Activated CD4-positive, alpha-beta T cell treated with anti-CD3 and anti-CD28 coated beads, Interleukin-2, amount 10 ng/mL, durations not matched to agents 24 days and 14 days (primary cell): ENCODE measurements at places on chromosomes 5 and 9. TPM values are rescaled to one million over a fixed set of nuclear protein-coding genes. Genes with fewer than 3 reads are reported as not detected.

DNA sequence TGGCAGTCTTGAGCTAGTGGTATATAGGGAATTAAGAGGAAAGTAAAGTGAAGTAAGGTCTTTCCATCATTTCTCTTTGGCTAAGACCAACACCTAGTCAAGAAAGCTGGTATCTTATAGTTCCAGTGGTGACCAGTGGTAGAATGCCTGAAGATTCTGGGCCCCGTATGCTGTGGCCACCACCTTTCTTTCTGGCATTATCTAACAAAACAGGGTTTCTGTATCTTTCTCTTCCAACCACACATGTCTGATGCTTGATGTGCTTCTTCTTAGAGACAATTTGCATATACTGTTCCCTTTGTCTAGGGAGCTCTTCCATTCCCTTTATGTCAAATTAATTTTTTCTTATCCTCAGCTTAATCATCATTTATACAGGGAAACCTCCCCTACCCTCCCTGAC, 109.9 kb upstream of the SSBP2 start:
- DNase-seq: no peak
- no peaks in the 10 kb centered on the region for H3K36me3 ChIP-seq
- H3K4me1 ChIP-seq: peaks cover 4% of the 10 kb centered on the region
- H3K27me3 ChIP-seq: peaks cover 6% of the 10 kb centered on the region
- H3K27ac ChIP-seq: no peak overlapping the region
- H3K4me3 ChIP-seq: no peak overlapping the region

- DNase-seq: no peak
- no peak overlapping the region for H3K27ac ChIP-seq
- H3K27me3 ChIP-seq: peaks cover 2% of the 10 kb centered on the region
- no peak overlapping the region for H3K4me3 ChIP-seq
- H3K36me3 ChIP-seq: no peaks in the 10 kb centered on the region
Observed at GRCh38 chr5:35285011-35285410, 54.7 kb upstream of the PRLR start.

DNA sequence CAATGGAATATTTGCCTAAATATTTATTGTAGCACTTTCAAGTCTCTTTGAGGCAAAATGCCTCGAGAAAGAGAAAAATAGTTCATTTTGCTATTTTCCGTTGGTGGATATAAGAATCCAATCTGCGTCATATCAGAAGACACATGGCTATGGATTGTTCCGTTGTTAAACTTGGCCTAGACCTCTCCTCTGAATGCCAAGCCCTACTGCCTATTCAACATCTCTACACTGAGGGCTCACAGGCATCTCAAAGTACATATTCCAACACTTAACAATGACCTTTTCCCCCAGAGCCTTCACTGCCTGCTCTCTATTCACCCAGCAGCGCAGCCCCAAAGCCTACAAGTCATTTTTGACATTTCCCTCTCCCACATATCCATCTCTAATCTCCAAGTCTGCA, 350.1 kb downstream of the GLIS3 start:
- no peak overlapping the region for H3K4me3 ChIP-seq
- no peak overlapping the region for H3K27ac ChIP-seq
- DNase-seq: no peak
- H3K27me3 ChIP-seq: no peaks in the 10 kb centered on the region

DNA sequence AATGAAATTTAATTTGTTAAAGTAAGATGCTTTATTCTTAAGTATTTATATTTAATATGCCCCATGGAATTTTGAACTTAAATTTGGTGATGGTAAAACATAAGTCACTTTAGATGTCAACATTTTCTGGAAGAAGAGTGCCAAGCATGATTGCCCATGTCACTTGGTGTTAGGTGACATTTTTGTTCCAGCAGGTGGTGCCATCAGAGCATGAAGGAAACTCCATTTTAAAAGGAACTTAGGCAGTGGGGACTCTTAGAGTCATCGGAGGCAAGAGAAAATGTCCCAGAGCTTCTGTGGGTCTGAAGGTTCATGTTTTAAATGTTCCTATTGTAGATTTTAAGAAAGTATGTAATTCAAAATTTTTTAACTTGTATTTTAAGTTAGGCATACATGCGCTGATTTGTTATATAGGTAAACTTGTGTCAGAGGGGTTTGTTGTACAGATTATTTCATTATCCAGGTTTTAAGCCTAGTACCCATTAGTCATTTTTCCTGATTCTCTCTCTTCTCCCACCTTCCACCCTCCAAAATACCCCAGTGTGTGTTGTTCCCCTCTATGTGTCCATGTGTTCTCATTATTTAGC, 789.3 kb downstream of the SEMA5A start:
- no peak overlapping the region for H3K4me3 ChIP-seq
- DNase-seq: no peak
- no peak overlapping the region for H3K27ac ChIP-seq
- no peaks in the 10 kb centered on the region for H3K36me3 ChIP-seq
- H3K4me1 ChIP-seq: no peaks in the 10 kb centered on the region

DNA sequence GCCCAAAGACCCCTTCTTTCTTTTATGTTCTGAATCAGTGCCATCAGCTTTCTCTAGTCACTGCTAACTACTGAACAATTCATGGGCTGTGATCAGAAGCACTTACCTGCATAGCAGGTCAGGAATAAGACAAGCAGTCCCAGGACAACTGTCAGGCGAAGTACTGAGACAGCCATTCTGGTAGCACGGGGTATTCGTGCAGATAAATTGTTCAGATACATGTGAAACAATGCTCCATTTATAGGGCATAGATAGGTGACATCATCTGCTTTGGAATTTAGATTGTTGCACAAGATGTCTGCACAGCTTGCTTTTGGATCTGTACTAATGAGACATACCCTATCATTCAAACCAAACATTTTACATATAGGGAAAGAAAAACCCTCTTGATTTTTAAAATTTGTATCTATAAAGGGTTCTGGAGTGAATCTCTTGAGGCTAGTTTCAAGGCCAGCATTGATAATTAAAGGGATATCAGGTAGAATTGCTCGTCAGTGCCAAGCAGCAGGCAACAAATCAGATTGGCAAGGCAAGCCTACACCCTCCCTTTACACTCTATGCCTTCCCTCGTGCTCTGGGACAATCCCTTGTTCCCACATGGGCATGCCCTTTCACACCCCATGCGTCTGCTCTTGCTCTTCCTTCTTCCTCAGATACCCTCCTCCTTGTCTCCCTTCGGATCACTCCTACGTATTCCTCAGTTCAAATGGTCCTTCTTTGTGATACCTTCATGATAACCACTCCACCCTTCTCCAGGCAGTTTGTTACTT, at the start of gene C5orf46:
Gene C5orf46 (minus strand): TSS at position 213 of the 770 bp plus-strand sequence. CDS start 37 bp downstream, at position 176.
- no peaks in the 10 kb centered on the region for H3K4me1 ChIP-seq
- H3K36me3 ChIP-seq: no peaks in the 10 kb centered on the region
- no peak within 1 kb of the TSS for H3K4me3 ChIP-seq
- H3K27me3 ChIP-seq: no peaks in the 10 kb centered on the region
- H3K27ac ChIP-seq: no peak within 1 kb of the TSS

DNA sequence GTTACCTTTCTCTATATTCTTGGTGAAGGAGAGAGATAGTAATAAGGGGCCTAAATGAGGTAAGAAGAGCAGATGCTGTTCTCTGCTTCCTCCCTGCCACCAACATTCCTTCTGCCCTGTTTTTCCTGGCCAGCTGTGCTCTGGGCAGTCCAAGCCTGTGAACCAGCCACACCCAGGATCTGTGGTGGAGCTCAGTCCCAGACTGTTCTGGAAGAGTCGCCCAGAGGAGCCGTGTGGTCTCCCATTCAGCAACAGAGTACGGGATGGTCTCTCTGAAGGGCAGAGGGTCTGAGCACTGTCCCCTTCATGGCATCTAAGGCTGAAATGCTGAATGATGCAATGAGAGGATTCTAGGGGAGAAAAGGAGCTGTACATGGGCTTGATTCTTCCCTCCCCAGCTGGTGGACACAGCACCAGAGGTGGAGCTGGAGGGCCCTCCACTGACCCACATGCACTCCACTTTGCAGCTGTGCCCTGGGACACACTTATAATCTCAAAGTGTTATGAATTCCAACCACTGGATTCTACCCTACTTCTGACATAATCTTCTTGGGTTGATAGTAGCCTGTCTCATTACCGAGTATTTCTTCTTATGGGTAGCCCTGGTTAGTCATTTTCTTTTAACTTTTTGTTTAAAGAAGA, 70.8 kb upstream of the RPS23 start:
- no peak overlapping the region for H3K27ac ChIP-seq
- H3K4me1 ChIP-seq: peaks cover 37% of the 10 kb centered on the region
- H3K4me3 ChIP-seq: no peak overlapping the region
- H3K36me3 ChIP-seq: peaks cover 1% of the 10 kb centered on the region

- no peak overlapping the region for H3K27ac ChIP-seq
- H3K4me1 ChIP-seq: no peaks in the 10 kb centered on the region
- no peak overlapping the region for H3K4me3 ChIP-seq
Observed at GRCh38 chr9:123609844-123610243, 253.8 kb downstream of the CRB2 start.

DNA sequence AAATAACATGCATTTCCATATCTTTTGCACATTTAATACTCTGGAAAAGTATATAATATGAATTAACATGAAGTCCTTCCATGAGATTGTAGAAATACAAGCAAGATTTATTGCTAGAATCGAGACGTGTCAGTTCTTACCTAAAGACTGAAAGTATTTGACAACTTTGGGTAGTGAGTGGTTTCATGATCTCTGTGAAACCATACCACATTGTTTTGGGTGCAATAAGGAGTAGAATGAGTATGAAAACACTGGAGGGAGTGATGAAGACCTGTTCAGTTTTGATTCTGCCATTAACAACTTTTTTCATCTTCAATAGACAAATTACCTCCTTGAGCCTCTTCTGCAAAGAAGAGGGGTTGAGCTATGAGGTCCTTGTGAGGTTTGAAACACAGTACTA, 133.7 kb downstream of the NUDT12 start:
- DNase-seq: no peak
- no peaks in the 10 kb centered on the region for H3K36me3 ChIP-seq
- no peak overlapping the region for H3K27ac ChIP-seq
- peaks cover 8% of the 10 kb centered on the region for H3K27me3 ChIP-seq
- H3K4me3 ChIP-seq: no peak overlapping the region

DNA sequence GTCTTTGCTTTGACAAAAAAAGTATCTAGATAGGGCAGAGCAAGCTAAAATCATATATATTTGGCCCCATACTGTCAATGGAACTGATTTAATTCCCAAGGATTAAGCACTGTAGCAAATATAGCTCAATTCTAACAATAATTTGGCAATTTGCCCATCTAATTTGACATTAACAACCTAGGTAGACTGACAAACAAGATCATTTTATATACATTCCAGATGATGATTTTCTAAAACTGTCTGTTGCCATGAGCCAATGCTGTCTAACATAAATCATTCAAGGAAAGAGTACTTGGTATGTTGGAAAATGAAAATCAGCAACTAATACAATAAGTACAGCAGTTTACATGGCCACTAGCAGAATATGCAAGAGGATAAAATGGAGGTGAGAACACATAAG, 32.1 kb downstream of the MCTP1 start:
- DNase-seq: no peak
- H3K4me3 ChIP-seq: no peak overlapping the region
- H3K36me3 ChIP-seq: no peaks in the 10 kb centered on the region
- H3K4me1 ChIP-seq: no peaks in the 10 kb centered on the region
- peaks cover 8% of the 10 kb centered on the region for H3K27me3 ChIP-seq

DNA sequence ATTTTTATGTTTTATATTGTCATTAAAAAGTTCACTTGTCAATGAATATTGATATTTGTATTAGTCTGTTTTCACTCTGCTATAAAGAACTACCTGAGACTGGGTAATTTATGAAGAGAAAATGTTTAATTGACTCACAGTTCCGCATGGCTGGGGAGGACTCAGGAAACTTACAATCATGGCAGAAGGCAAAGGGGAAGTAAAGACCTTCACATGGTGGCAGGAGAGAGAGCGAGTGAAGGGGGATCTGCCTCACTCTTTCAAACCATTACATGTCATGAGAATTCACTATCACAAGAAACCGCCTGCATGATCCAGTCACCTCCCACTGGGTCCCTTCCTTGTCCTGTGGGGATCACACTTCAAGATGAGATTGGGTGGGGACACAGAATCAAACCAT, 27.4 kb downstream of the SRD5A1 start:
- H3K4me3 ChIP-seq: no peak overlapping the region
- DNase-seq: no peak
- peak overlapping the region; percentile 30 for H3K27ac ChIP-seq
- H3K27me3 ChIP-seq: no peaks in the 10 kb centered on the region

DNA sequence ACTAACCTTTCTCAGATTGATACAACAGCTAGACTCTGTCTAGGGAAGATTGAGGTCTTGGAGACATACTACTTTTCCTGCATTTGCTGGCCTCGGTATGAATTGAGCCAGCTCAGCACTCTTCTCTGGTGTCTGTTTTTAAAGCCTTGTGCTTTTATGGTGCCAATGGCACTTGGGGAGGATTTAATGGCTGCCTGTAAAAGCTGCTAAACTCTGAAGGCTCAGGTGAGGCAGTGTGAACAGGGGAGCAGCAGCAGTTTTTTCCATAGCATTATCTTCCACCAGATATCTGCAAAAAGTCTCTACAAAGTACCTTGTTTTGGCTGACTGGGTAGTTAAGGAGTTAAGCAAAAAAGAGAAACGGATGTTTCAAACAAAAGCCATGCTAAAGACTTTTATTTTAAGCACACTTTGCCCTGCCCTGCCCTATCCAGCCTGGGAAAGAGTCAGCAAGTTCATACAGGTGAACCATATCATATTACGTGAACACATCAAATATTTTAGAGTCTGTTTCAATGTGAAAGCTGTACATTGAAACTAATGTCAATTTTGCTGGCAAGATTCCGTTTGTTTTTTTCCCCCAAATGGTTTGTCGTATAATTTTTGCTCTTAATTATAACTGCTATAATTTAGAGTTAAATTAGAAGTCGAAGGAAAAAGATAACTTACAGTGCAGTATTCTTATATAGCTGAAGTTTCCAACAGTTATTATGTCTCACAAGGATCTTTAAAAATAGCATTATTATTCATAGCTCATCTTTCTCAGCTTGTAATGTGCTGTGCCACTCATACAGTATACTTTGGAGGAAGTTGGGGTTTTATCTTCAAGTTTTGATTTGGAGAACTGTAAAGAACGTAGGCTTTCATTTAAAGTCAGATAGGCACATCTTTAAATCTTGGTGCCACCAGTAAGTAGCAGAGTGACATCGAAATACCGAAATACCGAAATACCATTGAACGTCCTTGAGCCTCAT, 424.1 kb upstream of the CD180 start:
- peaks cover 1% of the 10 kb centered on the region for H3K27me3 ChIP-seq
- no peak for DNase-seq
- no peak overlapping the region for H3K4me3 ChIP-seq
- no peaks in the 10 kb centered on the region for H3K36me3 ChIP-seq

DNA sequence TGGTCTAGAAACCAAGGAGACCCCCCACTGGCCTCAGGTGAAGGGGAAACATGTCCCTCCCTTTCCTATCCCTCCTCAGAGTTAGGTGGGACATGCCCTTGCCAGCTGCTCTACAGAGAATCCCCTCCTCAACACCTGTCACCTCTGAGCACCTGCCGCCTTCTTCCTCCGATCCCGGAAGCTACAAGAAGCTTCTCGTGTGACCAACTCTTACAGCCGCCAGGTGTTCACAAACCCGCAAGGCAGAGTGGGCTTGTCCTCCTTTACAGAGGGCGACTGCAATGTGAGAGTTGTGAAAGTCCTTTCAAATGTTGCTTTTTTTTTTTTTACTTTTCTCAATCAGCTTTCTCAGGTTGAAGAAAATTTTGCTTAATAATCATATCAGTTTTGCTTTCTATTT, 3.7 kb upstream of the ICE1 start:
- H3K27me3 ChIP-seq: no peaks in the 10 kb centered on the region
- H3K27ac ChIP-seq: no peak overlapping the region
- DNase-seq: no peak

GRCh38 chr5:109413458-109413857, 3.7 kb upstream of the PJA2 start:
- DNase-seq: no peak
- peaks cover 4% of the 10 kb centered on the region for H3K27me3 ChIP-seq
- H3K36me3 ChIP-seq: peaks cover 9% of the 10 kb centered on the region

The CAST gene
- total RNA-seq: 99.3 and 104 TPM in 2 replicates

The SNCB gene
- total RNA-seq: not detected in 2 replicates

The ACTBL2 gene
- not detected in 2 replicates for total RNA-seq
